ENCODE measurements at places on chromosomes 7 and 10.

DNA sequence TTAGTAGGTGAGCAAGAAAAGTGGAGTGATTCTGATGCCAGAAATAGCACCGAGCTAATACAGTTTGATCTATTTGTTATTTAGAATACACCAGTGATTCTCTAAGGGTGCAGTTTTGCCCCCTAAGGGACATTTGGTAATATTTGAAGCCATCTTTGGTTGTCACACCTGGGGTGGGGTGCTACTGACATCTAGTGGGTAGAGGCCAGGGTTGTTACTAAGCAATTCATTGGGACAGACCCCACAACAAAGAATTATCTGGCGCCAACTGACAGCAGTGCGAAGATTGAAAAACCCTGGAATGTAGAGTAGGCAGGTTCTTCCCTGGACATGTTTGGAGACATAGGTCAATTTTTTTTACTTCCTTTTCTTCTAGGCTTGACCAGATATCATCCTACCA, 14.6 kb downstream of the PALS2 start:
- peak; percentile 46 for DNase-seq

- DNase-seq: no peak
Measured at GRCh38 chr10:58969576-58969975, 206.9 kb upstream of the PHYHIPL start.

DNA sequence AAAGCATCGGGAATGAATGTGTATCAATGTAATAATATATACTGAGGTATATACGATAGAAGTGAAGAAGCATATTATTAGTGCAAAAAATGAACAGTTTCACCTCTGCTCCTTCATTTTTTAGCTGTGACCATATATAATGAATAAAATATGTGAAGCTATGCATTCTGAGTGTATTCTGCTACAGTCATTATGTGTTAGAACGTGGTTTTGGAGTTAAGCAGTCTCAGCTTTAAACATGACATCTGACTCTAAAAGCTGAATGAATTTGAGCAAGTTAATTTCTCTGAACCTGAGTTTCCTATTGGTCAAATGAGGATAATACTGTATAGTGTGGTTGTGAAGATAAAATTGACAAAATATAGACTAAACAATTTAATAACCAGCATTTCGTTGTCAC, 358.1 kb downstream of the SUGCT start:
- no peak for DNase-seq

DNA sequence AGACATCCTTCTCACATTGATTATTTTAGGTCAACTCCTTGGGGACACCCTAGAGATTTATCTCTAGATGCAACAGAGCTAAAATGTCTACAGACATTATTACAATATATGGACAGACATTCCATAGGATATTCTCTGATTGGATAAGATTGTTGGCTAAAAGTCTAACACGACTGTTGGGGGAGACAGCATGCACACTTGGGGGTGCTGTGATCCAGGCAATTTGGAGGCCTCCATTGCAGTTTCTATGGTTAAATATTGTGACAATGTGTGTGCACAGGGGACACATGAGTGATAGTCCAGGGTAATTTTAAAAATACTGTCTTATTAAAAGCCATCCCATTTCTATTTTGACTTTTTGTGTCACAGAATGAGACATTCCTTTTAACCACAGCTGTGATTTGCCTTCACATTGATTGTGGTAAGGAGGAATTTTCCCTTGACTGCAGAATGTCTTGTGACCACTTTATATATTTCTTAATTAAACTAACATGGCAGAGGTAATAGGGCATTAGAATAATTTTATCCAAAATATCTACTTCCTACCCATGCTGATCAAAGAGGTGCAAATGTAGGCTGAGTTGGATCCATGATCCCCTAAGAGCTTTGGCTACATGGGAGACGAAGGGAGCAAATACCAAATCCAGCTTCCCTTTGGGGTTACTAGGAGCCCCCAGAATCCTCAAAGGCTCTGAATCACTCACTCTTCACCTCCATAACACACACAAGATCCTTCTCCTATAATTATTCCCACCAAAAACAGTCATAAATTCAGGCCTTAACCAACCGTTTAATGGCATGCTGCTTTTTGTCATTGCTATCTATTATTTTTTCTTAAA, 7.3 kb downstream of the TFPI2 start:
- no peak for DNase-seq

DNA sequence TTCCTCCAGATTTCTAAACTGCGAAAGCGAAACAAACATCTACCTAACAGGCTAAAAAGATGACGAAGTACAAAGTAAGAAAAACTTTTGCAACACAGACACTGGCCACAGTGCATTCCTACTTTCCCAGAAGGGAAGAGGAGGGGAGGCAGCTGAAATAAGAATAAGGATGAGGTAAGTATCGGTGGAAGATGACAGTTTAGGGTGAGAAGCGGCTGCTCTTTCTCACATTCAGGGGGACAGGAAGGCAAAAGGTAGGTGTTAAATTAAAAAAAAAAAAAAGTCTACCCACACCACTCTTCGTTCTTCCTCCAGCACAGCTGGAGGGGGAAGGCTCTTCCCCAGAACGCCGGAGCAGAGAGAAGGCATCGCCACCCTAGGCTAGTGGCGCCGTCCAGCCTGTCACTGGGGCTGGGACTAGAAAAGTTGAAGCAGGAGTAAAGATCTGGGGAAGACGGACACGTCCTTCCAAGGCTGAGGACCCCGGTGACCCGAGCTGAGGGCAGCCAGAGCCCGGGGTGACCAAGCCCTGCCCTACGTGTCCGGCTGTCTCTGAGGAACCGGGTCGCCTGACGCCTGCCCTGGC, 846 bp downstream of the DNAJC1 start:
- peak; percentile 21 for DNase-seq
